Activated CD8-positive, alpha-beta memory T cell treated with anti-CD3 and anti-CD28 coated beads for 1 hour (primary cell): ENCODE measurements at places on chromosomes 16 and 17.

DNA sequence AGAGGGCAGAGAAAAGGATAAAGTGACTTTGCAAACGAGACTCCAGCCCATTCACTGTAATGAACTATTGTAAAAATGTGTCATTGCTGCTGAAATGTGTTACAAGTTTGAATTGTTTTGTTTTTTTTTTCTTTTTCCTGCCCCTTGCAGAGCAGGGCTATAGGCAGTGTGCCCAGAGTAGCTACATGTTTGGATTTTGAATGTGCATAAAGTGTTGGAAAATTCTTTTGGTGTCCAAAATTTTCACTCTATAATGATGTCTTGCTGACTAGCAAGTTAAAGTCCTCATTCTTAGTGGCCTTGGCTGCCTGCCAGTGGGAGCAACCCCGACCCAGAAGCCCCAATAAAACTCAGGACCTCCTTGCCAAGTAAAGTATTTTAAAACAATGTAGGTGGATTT, 66.5 kb downstream of the IGF2BP1 start:
- no peak for DNase-seq

GRCh38 chr16:23357761-23358290, 55.7 kb downstream of the SCNN1B start:
- no peak for DNase-seq

- DNase-seq, result no peak
Measured at GRCh38 chr17:49602783-49603182, 27.1 kb downstream of the NXPH3 start.

- DNase-seq, result no peak
Measured at GRCh38 chr17:63537001-63537400, 13.3 kb upstream of the DCAF7 start.

DNA sequence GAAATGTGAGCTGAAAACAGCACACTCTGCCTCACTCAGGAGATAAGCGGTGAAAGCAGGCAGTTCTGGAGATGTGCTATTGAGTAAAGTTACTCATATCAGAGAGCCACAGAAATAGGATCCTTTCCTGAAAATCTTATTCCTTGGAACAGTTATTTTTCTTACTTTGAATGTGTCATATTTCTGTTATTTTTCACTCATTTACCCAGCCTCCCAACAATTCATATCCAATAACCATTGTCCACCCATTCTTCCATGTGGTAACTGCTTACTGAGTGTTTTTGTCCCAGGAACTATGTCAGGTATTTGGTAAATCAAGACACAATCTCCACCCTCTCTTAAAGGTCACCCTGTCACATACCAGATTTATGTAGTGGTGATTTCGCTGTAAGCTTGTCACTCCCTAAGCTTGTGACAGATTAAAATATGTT, 144.9 kb downstream of the PARN start:
- no peak for DNase-seq
